ENCODE measurements at places on chromosomes 3 and 15. TPM values are rescaled to one million over a fixed set of nuclear protein-coding genes. Genes with fewer than 3 reads are reported as not detected.

DNA sequence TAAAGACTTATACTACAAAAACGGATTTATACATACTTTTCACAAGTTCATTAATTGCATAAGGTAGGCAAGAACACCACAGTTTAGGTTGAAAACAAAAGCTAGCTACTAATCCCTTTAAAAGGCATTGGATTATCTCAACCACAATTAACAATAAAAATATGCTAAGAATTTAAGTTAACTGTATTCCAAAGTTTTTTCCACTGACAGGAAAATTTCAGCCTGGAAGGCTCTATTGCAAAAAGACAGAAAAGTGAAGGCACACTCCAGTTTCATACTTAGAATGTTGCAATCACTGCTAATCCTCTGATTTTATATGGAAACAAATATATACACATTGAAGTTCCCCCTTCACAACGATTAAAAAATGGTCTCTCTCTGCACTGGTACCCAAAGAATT, 71.5 kb downstream of the TJP1 start:
- no peak for DNase-seq
- H3K27me3 ChIP-seq: no peaks in the 10 kb centered on the region
- H3K4me3 ChIP-seq: no peak overlapping the region
- no peak overlapping the region for H3K27ac ChIP-seq
- peaks cover 13% of the 10 kb centered on the region for H3K36me3 ChIP-seq

- no peaks in the 10 kb centered on the region for H3K27me3 ChIP-seq
- H3K36me3 ChIP-seq: no peaks in the 10 kb centered on the region
- H3K4me3 ChIP-seq: no peak overlapping the region
- H3K4me1 ChIP-seq: peaks cover 19% of the 10 kb centered on the region
- no peak for DNase-seq
- peak overlapping the region; percentile 11 for H3K27ac ChIP-seq
Observed at GRCh38 chr3:186208296-186208989, 99.6 kb upstream of the ETV5 start.

DNA sequence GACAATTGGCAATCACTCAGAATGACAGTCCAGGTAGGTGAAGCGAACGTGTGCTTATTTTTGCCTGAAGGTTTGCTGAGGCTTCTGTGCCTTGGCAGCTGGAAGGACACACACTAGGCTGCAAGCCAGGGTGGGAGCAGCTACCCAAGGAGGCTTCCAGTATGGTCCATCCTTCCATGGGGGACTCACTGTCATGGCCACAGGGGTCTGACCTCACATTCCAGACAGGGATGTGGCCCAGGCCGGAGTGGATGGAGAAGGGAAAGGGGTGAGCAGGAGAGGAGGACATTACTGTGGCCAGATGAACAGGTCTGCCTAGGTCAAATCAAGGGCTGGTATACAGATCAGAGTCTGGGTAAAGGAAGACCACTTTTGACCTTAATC, 247.7 kb downstream of the ADAMTS17 start:
- no peaks in the 10 kb centered on the region for H3K4me1 ChIP-seq
- no peak for DNase-seq
- H3K27ac ChIP-seq: no peak overlapping the region
- H3K36me3 ChIP-seq: no peaks in the 10 kb centered on the region
- no peaks in the 10 kb centered on the region for H3K27me3 ChIP-seq
- no peak overlapping the region for H3K4me3 ChIP-seq

GRCh38 chr3:166556955-166557354, 719.7 kb upstream of the BCHE start:
- no peak overlapping the region for H3K4me3 ChIP-seq
- no peaks in the 10 kb centered on the region for H3K27me3 ChIP-seq
- H3K27ac ChIP-seq: no peak overlapping the region
- no peaks in the 10 kb centered on the region for H3K36me3 ChIP-seq

GRCh38 chr15:99545605-99546004, 20.2 kb upstream of the MEF2A start:
- H3K4me3 ChIP-seq: no peak overlapping the region
- H3K27ac ChIP-seq: no peak overlapping the region
- H3K27me3 ChIP-seq: no peaks in the 10 kb centered on the region
- no peaks in the 10 kb centered on the region for H3K36me3 ChIP-seq
- DNase-seq: no peak

VWA5B2 gene
- total RNA-seq: not detected

DNA sequence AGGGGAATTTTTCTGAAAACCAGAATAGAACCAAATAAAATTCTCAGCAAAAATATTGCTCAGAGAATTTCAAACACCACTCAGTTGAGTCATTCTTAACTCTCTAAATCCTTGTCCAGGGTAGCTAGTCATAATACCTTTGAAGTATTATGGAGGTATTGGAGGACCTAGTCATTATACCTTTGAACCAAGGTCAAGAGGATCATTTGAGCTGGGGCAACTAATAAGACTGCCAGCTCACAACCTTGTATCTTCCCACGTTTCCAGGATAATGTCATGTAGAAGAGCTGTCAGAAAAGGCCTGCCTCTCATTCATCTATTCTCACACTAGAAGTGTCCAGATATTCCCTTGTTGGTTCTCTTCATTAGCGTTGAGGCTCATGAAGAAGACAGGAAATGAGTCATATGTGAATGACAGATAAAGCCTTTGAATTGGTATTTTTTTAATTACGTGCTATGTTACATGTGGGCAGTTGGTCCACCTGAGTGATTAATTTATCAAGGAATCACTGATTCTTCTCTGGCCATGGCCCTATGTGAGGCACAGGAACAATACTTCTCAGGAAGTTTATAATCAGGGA, 48.3 kb downstream of the TOPAZ1 start:
- DNase-seq: no peak
- H3K36me3 ChIP-seq: no peaks in the 10 kb centered on the region
- no peaks in the 10 kb centered on the region for H3K27me3 ChIP-seq
- no peak overlapping the region for H3K4me3 ChIP-seq

- H3K36me3 ChIP-seq: no peaks in the 10 kb centered on the region
- no peaks in the 10 kb centered on the region for H3K27me3 ChIP-seq
- DNase-seq: no peak
Observed at GRCh38 chr3:188559072-188559429, 405.1 kb downstream of the LPP start.

- H3K4me1 ChIP-seq: no peaks in the 10 kb centered on the region
- peak overlapping the region; percentile 72 for H3K27ac ChIP-seq
- no peaks in the 10 kb centered on the region for H3K36me3 ChIP-seq
- peak; percentile 76 for DNase-seq
- no peak overlapping the region for H3K4me3 ChIP-seq
Observed at GRCh38 chr15:41930221-41930866, 36.5 kb upstream of the SPTBN5 start.

ANKRD63 gene
- total RNA-seq: 0.44 TPM

Measured in right atrium auricular region (tissue), 2 donors.